Stimulated activated CD8-positive, alpha-beta memory T cell treated with anti-CD3 and anti-CD28 coated beads, Interleukin-4, amount 100 ng/mL, for 48 hours (primary cell): ENCODE measurements at places on chromosomes 5 and 9.

GRCh38 chr5:153641183-153641688 lies 150.8 kb downstream of the GRIA1 start:
- DNase-seq: no peak

GRCh38 chr9:134404376-134405358 lies 78.4 kb downstream of the RXRA start:
- no peak for DNase-seq

GRCh38 chr5:126506079-126506478 lies 82.9 kb downstream of the GRAMD2B start:
- DNase-seq: no peak

DNA sequence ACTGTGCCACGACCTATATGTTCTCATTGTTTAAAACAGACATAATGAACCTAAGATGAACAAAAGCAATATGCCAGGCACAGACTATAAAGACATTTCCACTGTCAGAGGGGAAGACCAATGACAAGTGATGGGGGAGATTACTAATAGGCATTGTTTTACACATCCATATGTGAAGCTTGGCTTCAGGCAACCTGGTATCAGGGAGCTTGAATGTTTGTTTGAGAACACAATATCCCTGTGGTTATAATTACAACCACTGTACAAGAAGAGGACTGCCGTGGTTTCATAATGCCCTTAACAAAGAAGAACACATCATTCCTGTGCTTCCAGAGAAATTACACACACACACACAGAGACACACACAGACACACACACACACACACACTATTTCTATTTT lies 385.7 kb downstream of the BNC2 start:
- DNase-seq: no peak

DNA sequence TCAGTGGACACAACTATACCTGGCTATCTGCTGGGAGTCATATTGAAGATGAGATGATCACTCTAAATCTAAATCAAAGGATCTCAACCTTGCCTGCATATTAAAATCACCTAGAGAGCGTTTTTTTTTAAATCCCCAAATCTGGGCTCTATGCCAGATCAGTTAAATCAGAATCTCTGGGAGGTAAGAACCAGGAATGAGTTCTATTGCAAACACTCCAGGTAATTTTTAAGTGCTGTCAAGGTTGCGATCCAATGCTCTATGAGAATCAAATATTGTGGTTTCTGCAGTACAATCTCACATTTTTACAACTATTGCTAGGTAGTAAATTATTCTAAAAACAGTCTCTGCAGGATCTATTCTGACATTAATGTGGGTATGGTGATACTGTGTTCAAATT lies 202.3 kb upstream of the OR13F1 start:
- DNase-seq: no peak
